ENCODE measurements at places on chromosomes 16 and 17.

- no peak for DNase-seq
These were observed 26.3 kb upstream of the DOC2B start for GRCh38 chr17:207775-208174.

GRCh38 chr17:40561294-40561870 is 3.9 kb downstream of the CCR7 start:
- no peak for DNase-seq

DNA sequence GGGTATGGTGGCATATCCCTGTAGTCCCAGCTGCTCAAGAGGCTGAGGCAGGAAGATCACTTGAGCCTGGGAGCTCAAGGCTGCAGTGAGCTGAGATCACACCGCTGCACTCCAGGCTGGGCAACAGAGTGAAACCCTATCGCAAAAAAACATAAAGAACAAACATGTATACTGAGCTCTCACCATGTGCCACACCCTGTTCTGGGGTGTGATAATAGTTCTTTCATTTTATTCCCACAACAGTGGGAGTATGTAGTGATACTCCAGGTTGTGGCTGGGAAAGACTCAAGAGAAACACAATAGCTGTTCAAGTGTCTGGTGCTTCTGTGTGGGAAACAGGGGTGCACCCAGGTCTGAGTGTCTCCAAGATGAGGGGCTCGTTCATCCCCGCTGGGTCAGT is 90.7 kb downstream of the SOCS1 start:
- no peak for DNase-seq

DNA sequence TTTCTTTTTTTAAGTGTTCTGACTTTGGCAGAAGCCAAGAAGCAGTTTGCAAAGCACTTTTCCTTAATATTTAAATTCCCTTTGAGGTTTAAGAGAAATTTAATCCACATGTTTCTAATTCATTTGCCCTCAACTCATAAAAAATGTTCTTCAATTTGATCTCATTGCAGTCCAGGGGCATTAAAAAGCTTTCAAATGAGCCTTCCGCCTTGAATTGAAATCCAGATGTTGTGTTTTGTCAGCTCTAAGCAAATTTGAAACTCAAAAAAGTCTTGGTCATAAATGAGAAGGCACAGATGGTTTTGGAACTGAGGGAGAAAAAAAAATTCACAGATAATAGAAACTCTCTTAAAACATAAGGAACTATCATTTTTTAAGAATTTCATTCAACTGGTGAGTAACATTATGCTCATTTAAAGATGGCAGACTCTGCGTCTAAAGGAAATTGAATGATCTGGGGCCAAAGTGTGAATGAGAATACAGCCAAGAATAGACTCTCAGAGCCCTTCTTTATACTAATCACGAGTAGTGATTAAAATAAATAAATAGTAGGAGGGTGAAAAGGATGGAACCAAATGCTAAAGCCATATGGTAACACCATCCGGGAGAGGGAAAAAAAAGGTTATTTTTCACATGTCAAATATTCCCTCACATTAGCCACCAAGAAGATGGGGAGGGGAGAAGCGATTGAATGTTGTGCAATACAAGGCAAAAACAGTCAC is 1304.7 kb downstream of the CDH8 start:
- DNase-seq, result peak; percentile 56

- no peak for DNase-seq
These were observed 34.9 kb upstream of the CACNG4 start for GRCh38 chr17:66929591-66929990.

DNA sequence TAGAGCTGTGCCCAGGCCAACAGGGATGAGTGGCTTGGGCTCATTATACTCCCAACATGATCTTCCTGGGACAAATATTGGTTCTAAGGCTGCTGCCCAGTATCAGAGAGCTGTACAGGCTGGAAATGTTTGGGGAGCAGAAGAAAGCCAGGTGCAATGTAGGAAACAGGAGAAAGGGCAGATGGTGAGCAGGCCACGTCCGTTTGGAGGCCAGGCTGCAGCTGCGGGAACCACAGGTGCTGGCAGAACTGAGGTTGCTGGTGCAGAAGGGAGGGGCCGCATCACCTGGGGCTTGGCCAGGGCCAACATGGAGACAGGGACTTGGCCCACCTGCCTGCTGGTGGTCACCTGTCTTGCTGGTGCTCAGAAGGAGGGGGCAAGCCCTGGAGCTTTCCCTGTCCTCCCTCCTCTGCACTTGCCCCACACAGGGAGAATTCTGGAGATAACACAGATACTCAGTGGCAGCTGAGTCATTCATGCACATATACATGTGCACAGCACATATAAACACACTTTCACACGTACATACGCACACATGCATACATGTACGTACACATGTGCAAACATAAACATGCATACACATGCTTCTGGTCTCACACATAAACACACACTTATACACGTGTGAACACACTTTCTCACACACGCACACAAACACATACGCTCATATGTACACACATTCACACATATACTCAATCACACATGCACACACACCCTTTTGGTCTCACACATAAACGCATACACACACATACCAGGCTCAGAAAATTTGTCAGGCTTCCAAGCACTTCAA is 67.7 kb downstream of the WSCD1 start:
- no peak for DNase-seq

GRCh38 chr17:79836972-79837887 is 2.0 kb downstream of the CBX4 start:
- DNase-seq, result no peak
